ENCODE measurements at places on chromosomes 11 and 22.

- no peak for DNase-seq
Measured at GRCh38 chr11:35168671-35169070, 29.7 kb downstream of the CD44 start.

GRCh38 chr11:75582895-75583717 lies 21.1 kb downstream of the SERPINH1 start:
- peak; percentile 22 for DNase-seq

- DNase-seq, result no peak
Measured at GRCh38 chr11:33059331-33060007, 20.1 kb downstream of the TCP11L1 start.

GRCh38 chr22:20223421-20224255 lies 44.5 kb downstream of the RTN4R start:
- no peak for DNase-seq

GRCh38 chr22:22097727-22098228 lies 115.2 kb upstream of the TOP3B start:
- DNase-seq, result no peak

DNA sequence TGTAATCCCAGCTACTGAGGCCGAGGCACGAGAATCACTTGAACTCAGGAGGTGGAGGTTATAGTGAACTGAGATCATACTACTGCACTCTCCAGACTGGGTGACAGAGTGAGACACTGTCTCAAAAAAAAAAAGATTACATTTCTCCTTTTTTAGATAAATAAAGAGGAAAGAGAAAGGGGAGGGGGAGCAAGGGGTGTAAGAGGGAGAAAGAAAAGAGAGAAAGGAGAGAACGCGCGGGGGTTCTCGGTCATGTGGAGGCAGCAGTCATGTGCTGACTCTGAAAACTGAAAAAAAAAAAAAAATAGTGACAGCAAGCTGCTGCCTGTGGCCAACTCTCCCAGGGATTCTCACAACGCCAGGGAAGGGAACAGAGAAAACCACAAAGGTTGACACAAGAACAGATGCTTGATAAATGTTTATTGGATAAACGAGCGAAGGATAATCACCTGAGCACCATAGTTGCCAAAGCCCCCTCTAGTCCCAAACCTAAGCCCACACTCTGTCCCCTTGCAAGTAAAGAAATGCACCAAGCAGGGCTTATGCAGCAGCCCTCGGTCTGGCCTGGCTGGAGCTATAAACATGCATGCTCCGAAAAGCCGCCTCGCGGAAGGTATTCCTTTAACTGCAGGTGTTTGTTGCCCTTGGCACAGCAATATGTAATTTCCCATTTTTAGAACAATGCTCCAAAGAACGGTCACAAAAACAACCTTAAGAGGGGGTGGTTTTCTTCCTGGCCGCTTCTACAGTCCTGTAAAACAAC lies 14.5 kb downstream of the SCGB1A1 start:
- no peak for DNase-seq

DNA sequence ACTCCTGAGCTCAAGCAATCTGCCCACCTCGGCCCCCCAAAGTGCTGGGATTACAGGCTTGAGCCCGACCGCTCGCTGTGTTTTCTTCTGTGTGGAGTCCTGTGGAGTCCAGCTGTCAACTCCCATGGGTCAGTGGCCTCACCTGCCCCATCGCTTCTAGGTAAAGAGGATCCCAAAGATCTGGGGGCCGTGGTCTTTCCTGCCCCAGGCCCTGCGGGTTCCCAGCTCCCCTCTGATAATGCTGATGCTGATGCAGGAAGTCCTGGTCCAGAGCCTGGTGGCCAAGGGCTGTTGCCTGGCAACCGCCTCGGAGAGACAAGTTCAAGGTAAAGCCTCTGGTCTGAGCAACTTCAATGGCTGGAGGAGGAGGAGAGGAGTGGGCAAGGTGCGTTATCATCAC lies 9.6 kb downstream of the SSTR3 start:
- DNase-seq, result no peak

GRCh38 chr11:133181066-133181465 lies 351.2 kb downstream of the OPCML start:
- no peak for DNase-seq

DNA sequence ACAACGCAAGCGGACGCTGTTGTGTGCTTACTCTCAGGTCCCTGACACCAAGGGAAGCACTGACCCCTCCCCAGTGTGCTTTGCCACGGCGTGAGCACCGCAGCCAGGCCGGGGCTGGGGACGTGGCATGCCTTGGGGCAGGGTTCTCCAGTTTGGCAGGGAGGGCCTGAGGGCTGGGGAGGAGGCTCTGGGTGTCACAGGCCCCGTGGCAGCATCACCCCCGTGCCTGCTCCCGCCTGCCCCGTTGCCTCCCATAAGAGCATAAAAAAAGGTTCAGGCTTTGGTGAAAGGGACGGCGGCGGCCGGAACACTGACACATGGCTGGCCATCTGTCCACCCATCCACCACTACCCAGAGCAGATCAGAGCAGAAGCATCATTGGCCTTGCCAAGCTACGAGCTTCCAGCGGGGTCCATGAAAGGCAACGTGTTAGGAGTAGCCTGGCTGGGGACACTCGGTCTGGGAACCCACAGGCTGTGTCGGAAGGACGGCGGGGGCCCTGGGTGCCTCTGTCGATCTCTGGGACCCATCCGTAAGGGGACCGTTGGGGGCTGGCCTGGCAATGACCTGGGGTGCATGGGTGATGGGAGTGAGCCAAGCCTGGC lies 183.0 kb downstream of the IGLL1 start:
- no peak for DNase-seq

- no peak for DNase-seq
Measured at GRCh38 chr11:66600631-66601233, 7.7 kb downstream of the CCS start.

DNA sequence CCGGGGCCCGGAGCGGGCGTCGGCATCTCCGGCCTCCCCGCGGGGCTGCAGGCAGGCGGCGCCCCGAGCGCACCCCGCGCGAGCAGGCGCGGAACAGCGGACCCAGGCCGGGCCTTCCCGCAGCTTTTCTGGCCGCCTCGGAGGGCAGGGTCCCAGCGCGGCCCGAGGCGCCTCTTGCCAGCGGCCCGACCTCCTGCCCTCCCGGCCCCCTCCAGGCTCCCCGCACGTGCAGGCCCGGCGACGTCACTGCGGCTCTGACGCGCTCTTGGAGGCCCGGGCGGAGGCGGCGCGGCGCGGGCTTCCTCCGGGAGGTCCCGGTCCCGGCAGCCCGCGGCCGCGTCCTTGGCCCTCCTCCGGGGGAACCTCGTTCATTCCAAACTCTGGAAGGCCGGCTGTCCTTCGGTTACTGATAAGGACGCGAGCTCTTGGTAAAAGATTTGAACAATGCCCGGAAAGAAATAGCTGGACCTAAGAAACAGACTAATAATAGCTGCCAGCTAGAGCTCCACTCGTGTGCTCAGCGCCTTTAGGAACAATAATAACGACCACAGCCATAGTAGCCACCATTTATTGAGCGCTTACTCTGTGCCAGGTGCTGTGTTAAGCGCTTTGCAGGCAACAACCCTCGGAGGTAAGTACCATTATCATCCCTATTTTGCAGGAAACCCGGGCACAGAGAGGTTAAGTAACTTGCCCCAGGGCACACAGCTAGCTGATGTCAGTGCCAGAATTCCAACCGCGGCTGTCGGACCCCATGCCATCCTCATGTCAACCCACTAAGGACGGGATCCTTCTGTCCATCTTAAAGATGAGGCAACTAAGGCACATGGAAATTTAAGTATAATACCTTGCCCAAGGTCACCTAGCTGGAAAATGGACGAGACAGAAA lies 39.1 kb upstream of the CREB3L1 start:
- peak; percentile 19 for DNase-seq

DNA sequence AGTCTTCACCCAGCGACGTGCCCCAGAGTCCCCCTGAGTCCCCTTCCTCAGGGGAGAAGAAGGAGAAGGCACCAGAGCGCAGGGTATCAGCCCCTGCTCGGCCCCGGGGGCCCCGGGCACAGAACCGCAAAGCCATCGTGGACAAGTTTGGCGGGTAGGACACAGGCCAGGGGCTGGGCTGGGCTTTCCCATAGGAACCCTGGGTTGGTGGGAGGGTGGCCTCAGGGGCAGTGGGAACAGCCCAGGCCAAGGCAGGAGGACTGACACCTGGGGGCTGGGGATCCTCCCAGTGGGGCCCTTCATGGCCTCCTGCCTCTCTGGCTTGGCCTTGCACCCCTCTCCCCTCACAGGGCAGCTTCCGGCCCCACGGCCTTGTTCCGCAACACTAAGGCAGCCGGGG lies 8.5 kb downstream of the SMTNL1 start:
- no peak for DNase-seq

- peak; percentile 55 for DNase-seq
Measured at GRCh38 chr22:36356708-36357624, 30.8 kb downstream of the MYH9 start.

- no peak for DNase-seq
Measured at GRCh38 chr11:19980957-19981669, 179.2 kb downstream of the DBX1 start.

- DNase-seq, result no peak
Measured at GRCh38 chr11:95415837-95416304, 184.9 kb upstream of the SESN3 start.

DNA sequence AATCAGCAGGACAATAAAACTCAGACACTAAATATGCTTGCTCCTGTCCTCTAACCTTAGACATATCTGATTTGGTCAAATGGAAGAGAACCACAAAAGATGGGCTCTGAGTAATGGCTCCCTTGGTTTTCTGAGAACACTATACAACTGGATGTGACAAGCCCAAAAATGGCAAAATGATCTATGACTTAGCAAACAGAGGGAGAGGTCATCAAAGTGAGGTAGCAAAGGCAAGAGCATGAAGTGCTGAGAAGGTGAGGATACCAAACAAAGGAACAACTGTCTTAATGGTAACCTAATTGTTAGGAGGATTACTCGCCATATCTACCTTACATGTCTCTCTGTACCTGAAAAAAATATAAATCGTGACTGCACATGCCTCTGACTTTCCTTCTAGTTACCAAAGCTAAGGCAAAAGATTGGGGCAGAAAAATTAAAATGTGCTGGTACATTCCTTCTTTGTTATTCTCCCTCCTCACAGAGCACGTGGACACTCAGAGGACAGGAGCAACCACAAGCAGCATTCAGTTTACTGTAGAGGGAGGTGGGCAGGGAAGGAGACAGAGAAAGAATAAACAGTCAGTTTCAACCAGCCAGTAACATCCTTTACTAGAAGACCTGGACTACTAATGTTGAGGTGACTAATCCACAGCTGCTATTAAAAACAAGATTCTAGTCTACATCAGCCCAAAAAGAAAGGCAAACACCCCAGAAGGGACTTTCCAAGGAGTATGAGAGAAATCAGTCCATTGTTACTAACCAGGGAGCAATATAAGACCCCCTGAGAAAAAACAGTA lies 88.8 kb downstream of the AMBRA1 start:
- DNase-seq, result peak; percentile 2

DNA sequence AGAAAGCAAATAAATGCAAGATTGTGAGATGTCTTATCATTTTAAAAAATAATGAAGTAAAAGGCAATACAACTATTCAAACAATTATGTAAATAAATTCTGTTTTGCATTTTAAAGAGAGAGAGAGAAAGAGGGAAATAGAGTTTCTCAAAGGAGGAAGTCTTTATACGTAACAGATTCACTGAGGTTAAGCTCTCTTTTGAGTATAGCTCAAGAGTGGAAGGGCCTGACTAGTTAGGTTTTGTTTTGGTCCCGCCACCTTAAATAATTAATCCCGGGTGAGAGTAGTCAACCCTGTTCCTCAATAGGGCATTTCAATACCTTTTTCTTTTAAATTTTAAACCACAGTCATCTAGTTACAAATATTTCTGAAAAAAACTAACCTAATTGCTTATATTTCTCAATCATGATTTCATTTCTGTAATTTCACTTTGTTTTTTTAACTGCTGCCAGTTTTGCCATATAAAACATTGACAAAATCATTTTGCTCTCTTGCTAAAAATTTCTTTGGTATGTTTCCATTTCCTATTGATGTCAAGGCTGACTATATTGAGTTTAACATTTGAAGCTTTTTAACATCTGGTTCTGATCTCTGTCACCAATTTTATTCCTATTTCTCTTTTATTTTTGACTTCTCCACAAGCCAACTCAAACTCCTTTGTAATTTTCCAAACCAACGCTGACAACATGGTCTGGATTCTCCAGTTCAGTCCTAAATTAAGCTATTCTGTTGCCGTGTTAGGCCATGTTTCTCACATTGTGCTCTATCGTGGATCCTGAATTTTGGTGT lies 10.3 kb downstream of the OR10D3 start:
- DNase-seq, result no peak

DNA sequence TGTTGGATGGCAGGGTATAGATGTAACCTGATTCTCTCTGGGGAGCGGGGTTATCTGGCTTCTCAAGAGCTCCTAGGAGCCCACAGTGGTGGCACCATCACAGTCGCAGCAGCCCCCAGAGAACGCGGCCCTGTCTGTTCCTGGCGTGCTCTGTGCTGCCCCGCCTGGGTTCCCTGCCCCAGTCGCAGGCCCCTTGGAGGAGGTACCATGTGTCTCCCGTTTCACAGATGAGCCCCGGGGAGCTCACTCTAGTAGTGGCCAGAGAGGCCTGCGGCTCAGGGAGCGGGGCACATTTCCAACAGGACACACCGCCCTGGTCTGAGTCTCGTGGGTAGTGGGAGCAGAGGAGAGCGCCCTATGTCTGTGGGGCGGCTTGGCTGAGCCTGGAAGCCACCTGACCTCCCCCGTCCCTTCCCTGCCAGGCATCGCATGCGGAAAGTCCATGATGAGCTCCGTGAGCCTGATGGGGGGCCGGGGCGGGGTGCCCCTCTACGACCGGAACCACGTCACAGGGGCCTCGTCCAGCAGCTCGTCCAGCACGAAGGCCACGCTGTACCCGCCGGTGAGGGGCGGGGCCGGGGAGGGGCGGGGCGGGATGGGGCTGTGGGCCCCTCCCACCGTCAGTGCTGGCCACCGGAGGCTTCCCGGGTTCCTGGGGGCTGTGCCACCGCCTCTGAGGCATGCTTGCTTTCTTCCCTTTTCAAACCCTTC lies 21.0 kb upstream of the PPP6R3 start:
- DNase-seq, result no peak

- no peak for DNase-seq
Measured at GRCh38 chr11:124582565-124582964, 12.8 kb downstream of the OR8A1 start.
